ENCODE measurements at places on chromosomes 13 and 19.

GRCh38 chr19:41563854-41564514, 12.0 kb upstream of the CEACAM21 start:
- DNase-seq, result no peak

- no peak for DNase-seq
These were observed 79.5 kb downstream of the PCDH9 start for GRCh38 chr13:67150608-67151007.

GRCh38 chr13:66546534-66547379, 683.4 kb downstream of the PCDH9 start:
- no peak for DNase-seq

- DNase-seq, result no peak
These were observed 42.6 kb downstream of the SIAH3 start for GRCh38 chr13:45808925-45809324.

DNA sequence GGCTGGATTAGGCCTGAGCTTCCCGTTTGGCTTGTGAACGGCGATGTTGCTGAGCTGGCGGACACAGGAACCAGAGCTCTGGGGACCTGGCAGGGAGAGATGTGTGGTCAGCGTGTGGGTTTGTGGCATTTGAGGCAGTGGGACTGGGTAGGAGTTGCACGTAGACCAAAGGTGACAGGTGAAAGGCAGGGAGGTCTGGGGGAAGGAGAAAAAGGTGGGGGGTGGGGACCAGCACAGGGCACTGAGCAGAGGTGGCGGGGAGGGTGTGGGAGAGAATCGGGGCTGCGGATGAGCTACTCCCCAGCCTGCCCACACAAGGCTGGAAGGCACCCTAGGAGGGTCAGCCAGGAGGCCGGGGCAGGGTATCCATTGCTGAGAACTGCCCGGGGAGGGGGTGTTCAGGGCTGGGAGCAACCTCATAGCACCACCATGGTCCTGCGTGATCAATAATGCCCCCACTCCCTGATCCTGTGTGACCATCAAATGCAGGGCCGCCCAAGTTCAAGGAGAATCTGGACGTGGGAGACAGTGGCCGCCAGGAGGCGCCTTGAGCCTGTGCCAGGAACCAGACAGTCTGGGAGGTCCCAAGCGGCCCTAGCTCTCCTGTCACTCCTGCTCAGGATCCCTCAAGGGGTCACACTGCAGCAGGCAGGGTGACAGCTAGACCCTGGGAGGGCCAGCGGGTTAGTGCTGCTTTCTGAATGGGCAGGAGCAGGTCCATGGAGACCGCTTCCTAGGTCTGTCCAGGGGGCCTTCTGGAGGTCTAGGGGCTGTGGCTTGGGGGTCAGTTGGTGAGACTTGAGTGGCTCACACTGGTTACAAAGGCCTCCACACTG, 12.8 kb upstream of the SELENOW start:
- DNase-seq, result peak; percentile 20

DNA sequence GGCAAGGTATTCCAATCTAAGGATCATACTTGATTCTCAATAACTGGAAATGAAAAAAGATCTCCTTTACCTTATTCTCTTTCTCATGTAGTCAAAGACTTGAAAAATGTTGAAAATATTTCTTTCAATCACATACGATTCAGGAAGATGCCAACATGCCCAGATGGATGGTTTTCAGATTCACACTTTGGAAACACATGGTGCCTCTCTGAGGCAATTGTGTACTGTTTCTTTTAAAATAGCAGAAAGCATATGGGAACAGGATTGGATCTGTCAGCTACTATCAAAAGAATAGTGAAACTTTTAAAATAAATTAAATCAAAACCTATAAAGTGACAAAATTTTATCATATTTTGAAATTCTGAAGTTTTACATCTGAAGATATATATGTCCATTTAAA, 222.4 kb downstream of the SPRY2 start:
- no peak for DNase-seq

- no peak for DNase-seq
These were observed 469 bp downstream of the ABHD17A start for GRCh38 chr19:1884719-1885334.

DNA sequence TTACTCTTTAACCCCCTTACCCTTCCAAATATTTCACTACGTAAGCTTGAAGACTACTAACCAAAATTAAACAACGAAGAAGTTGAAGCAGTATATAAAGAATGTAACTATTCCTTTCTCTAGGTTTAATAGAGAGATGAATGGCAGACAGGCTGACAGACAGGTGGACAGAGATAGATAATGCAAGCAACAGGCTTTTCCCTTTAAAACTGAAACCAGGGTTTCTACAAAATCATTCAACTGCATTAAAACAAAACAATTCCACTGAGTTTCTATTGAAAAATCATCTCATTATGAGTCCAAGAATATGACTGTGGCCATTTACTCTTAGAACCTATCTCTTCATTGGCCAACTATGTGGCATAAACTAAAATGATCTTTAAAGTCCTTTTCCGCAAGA, 15.2 kb downstream of the LNX2 start:
- DNase-seq, result no peak

DNA sequence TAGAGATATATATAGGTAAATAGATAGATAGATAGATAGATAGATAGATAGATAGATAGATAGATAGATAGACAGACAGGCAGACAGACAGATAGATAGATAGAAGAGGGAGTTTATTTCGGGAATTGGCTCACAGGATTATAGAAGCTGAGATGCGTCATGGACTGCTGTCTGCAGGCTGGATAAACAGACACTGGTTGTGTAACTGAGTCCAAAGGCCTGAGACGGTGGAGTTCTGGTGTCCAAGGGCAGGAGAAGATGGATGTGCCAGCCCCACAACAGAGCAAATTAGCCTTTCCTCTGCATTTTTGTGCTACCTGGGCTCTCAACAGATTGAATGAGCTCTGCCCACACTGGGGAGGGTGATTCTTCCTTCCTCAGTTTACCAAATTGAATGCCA, 2.7 kb downstream of the CYP4F3 start:
- DNase-seq, result no peak

DNA sequence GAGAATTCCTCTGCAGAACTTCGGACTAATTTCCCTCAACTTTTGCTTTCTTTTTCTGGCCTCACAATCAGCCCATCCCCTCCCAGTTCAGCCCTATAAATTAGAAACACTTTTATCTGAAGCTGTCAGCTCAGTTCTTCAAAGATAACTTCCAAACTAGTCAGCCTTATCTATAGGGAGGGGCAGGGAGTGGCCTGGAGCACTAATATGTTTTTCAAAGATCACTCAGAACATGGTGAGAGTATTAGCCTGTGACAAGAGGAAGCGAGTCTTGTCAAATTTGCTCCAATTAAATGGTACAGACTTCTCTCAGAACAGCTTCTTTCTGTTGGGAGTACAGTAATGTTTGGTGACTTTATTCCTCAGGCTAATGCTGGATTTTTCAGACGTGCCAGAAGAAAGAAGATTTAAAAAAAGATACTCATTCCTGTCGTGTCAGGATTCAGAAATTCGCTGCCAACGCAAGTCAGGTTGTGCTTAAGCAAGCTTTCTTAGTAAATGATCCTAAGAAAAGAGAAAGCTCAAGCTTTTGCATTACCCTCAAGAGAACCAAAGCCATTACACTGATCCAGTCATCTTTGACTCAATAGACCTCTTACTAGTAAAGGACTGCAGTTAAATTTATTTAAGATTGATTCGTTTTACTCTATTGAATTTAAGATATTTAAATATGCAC, 1033.6 kb downstream of the SLITRK5 start:
- DNase-seq, result no peak

GRCh38 chr13:29324601-29325000, 270.9 kb downstream of the SLC7A1 start:
- no peak for DNase-seq

DNA sequence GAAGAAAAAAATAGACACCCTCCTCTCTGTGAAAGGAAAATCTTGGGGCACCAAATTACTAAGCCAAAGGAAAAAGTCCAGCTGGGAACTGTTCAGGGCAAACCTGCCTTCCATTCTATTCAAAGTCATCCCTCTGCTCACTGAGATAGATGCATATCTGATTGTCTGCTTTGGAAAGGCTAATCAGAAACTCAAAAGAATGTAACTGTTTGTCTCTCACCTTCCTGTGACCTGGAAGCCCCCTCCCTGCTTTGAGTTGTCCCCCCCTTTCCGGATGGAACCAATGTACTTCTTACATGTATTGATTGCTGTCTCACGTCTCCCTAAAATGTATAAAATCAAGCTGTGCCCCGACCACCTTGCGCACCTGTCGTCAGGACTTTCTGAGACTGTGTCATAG, 216.0 kb upstream of the SOX1 start:
- DNase-seq, result no peak

DNA sequence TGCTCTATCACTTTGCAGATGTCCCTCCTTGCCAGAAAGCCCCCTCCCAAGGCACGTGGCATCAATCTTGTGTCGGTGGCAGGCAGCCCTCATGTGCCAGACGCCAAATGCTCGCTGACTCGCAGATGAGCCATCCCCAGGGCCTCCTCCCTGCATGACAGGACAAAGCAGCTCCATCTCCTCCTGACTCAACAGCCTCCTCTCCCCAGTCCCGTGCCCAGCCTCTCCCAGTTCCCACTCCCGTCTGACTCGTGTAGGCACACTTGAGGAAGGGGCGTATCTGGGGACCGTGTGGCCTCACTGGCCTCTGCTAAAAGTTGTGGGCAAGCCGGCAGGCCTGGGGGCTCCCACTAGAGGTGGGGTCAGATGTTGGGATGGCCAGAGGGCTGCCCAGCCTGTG, 133.6 kb downstream of the STK24 start:
- no peak for DNase-seq

- no peak for DNase-seq
These were observed 13.2 kb downstream of the NUCB1 start for GRCh38 chr19:48913114-48913889.

DNA sequence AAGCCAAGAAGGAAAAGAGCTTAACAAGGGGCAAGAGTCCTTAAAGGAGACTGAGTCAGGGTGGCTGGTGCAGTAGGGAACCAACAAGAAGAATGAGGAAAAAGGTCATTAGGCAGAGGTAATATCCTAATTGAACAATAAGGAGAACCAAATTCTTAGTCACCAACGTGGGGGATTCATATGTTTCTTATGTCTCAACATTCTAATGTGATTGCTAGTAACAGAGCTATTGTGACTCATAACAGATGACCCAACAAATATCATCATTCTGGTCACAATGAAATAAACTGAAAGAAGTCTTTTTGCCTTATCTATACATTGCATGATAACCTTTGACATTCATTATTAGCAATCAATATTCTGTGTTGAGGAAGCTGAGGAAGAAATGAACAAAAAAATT, 101.6 kb downstream of the RAP2A start:
- no peak for DNase-seq

DNA sequence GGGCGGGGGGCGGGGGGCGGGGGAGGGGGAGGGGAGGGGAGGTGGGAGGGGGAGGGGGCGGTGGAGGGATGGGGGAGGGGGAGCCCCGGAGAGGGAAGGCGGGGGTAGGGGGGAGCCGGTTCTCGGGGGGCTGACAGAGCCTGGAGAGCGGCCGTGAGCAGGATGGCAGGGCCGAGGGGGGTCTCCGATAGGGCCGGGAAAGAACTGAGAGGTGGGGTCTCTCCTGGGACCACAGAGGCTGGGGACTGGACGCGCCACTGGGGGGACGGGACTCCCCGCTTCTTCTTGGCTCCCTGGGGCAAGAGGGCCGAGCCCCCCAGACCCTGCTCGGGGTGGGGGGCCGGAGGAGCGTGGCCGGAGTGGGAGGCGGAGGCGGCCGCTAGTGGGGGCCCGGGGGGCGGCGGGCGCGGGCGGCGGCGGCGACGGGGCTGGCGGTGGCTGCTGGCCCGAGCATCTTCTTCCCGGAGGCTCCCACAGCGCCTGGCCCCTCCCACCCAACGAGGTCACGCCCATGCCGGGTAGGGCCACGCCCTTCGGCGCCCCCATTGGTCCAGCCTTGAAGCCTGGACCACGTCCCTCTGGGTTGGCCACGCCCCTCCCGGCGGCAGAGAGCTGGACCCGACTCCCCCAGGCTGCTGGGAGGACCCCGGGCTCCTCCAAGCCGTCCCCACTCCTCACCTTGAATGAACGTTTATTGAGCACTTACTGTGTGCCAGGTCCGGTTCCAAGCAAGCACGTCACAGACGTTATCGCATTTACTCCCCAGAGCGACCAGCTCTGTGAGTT, at the start of gene NOVA2:
Gene NOVA2, minus strand, starts transcription at position 313 of the 786 bp plus-strand sequence. CDS start 514 bp downstream, outside the sequence.
- DNase-seq, result peak; percentile 52

GRCh38 chr19:14476673-14477401, 1.7 kb upstream of the PTGER1 start:
- no peak for DNase-seq

- DNase-seq, result no peak
These were observed 111.3 kb downstream of the ZDHHC20 start for GRCh38 chr13:21347753-21348318.

GRCh38 chr19:15702534-15702930, 25.3 kb upstream of the OR10H2 start:
- DNase-seq, result no peak

- no peak for DNase-seq
These were observed 25.3 kb upstream of the SLC46A3 start for GRCh38 chr13:28744091-28744536.

DNA sequence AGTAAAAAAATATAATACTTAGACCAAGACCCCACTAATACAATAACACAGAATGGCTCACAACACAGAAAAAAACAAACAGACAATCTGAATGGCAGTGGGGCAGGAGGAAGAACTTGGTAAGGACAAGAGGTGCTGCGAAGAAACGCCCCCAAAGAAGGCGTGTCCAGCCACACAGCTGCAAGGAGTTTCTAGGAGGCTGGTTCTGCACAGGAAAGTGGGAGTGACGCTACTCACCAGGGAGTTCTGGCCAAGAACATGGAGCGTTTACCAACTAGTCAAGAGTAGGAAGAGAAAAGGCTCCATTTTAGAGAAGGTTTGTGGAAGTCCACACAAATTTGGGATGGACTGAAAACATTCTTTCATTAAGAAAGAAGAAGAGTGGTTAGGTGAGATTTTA, 95.3 kb upstream of the SLC15A1 start:
- DNase-seq, result no peak

DNA sequence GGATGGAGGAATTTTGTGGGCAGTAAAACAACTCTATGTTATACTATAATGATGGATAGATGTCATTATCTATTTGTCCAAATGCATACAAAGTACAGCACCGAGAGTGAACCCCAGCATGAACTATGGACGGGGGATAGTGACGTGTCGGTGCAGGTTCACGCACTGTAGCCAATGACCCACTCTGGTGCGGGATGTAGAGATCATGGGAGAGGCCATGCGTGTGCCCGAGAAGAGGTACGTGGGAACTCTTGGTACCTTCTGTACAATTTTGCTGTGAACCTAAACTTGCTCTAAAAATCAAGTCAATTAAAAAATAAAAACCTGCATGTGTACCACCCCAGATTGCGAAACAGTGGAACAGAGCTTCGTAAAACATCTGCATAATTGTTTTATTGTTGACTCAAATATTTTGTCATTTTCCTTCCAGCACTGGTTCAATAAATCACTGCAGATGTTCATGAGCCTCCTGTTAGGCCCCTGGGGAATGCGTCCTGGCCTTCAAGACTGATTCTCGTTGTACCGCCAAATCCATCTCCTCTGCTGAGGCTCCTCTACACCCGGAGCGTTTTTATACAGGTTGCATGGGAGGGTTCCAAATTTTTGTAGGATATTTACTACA, 30.9 kb downstream of the COL4A1 start:
- no peak for DNase-seq

- DNase-seq, result no peak
These were observed 344.1 kb downstream of the UQCRFS1 start for GRCh38 chr19:28868836-28869235.

GRCh38 chr13:72700509-72700908, 26.9 kb downstream of the MZT1 start:
- no peak for DNase-seq
